HuH-7.5 (cell line): ENCODE measurements at places on chromosomes 3 and 15.

- DNase-seq, result no peak
These were observed 42.6 kb downstream of the ARIH1 start for GRCh38 chr15:72516777-72517176.

DNA sequence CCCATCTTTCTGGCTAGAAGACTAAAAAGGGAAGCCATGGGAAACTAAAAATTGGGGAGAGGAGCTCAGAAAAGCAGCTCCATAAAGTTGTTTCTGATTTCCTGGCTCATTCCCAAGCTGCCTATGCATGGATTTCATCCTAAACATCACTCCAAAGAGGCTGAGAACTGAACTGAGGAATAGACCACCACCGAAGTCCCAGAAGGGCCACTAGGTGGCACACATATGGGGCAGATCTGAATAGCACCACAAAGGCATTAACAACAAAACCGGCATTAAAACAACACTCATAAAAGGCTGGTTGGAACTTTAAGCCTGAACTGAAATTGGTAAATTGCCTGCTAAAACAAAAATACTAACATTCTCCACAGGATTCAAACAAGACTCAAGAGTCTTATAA, 106.3 kb downstream of the PLD1 start:
- peak; percentile 12 for DNase-seq

DNA sequence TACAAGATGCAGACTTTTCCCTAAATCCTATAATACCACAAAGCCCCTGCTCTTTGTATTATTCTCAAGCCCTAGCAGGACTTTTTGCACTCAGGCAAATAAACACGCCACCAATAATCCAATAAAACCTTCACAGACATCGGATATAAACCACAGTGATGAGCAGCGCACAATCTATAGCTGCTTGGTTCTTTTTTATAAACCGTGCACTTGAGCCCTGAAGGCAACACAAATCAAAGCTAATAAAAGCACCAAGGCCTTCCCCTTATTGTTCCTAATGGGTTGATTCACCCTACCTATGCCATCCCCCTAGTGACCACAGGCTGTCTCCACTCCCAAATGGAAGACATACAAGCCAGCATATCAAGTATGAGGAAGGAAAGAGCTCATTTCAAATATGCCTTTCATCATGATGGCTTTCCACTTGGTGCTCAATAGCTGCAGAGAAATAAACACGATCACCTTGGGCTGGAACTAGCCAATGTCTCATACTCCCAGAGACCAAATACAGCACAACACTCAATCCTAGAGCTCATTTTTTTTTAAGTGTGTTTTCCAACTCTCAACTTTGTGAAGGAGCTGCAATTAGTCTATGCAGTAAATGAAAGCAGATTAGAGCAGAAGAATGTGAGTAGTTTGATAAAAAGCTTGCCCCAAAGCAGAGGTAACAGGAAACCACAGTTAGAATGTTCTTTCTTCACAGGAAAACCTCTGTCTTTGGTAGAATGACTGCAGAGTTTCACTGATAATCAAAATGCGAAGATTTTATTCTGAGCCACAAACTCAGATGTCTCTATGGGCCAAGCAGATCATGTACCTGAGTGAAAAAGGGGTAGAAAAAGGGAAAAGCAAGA, 573.9 kb downstream of the AGBL1 start:
- DNase-seq, result no peak

DNA sequence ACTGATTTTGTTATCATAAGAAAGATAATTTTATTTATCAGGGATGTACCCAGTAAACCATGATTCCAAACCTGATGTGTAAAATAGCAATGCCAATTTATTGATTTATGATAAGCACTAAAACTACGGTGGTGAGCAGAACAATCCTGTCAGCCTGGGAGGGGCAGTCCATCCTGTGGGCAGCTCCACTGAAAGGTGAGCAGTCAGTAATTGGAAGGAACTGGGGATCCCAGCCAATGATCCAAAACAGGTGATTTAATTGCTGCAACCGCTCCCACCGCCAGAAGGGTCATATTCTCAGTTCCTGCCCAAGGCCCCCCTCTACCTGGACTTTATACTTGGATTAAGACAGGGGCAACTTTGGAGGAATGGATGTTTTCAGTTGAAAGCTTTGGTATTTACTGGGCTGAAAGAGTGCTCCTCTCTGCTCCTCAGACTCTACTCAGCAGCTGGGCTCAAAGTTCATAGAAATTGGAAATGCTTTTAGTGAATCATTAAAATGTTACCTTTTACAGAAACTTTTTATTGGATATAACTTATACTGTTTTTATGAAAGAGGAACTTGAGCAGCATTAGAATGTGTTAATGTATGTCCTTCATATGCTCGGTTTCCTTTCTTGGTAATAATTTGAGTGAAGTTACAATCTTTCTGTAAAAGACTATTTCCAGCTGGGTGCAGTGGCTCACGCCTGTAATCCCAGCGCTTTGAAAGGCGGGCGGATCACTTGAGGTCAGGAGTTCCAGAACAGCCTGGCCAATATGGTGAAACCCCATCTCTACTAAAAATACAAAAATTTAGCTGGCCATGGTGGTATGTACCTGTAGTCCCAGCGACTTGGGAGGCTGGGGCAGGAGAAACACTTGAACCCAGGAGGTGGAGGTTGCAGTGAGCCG, 198.6 kb upstream of the IL12A start:
- DNase-seq, result no peak

GRCh38 chr3:183018421-183019192, 38.3 kb upstream of the DCUN1D1 start:
- DNase-seq, result no peak

GRCh38 chr15:89334510-89335297, at the start of gene POLG:
TSS of gene POLG (minus strand) at chr15:89334824. CDS start at chr15:89333754, 1,070 bp downstream.
- peak; percentile 99 for DNase-seq

GRCh38 chr3:123335007-123335670, 113.8 kb downstream of the ADCY5 start:
- DNase-seq, result no peak

DNA sequence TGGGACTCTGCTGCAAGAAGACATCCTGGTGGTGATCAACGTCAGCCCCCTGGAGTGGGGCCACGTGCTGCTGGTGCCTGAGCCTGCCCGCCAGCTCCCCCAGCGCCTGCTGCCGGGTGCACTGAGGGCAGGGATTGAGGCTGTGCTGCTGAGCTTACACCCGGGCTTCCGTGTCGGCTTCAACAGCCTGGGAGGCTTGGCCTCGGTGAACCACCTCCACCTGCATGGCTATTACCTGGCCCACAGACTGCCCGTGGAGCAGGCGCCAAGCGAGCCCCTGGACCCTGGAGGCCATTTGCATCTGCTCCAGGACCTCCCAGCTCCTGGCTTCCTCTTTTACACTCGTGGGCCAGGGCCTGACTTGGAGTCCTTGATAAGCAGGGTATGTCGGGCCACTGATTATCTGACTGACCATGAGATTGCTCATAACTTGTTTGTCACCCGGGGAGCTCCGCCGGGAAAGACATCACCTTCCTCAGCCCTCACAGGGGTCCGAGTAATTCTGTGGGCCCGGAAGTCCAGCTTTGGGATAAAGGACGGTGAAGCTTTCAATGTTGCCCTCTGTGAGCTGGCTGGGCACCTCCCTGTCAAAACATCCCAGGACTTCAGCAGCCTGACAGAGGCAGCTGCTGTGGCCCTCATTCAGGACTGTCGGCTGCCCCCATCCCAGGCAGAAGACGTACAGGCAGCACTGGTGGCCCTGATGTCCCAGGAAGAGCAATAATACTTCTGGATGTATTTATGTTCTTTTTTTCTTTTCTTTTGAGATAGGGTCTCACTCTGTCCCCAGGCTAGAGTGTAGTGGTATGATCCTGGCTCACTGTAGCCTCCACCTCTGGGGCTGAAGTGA, 7.6 kb downstream of the GDPGP1 start:
- no peak for DNase-seq

- no peak for DNase-seq
These were observed 64.7 kb downstream of the ATP2B2 start for GRCh38 chr3:10440684-10441083.

GRCh38 chr3:95123104-95123503, 1060.2 kb downstream of the NSUN3 start:
- no peak for DNase-seq

DNA sequence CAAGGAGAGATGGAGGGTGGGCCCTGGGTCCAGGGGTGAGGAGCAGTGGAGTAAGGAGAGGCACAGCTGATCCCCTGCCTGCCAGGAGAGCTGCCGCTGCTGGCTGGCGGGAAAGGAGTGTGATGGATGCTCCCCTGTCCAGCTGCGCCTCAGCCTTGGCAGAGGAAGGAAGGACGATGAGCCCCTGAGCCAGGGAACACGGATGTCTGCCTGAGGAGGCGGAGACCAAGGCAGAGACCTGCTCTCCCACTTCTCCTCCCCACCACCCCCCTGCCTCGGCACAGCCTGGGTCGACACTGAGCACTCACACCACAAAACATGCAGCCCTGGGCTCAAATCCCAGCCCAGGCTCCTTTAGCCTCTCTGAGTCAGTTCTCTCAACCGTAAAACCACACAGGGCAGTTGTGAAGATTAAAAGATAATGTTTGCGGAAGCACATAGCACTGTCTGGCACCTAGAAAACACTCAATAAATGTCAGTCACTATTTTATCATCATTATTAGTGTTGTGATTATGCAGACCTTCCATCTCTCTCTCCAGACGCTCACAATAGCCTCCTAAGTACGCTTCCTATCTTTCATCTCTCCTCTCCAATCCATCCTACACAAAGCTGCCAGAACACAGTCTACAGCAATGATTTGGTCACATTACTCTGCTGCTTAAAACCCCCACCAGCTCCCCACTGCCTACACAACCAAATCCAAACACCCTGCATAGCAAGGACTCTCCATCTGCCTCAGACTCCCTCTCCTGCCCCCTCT, 52.2 kb downstream of the SEMA5B start:
- no peak for DNase-seq

GRCh38 chr3:535566-536416, 339.2 kb downstream of the CHL1 start:
- no peak for DNase-seq

DNA sequence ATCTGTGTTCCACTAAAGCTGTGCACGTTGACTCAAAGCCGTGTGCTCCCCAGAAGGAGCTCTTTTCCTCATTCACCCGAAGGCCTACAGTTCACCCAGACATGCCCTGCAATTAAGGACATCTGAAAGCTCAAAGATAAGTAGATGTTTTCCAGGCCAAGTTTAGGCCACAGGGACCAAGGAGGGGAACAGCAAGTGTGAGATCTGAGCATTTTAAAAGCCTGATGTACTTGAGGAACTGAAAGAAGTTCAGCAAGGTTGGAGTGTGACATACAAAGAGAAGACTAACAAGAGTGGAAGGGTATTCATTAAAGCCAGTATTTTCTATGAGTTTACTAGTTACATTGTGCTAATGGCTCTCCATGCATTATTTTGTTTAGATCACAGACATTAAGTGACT, 68.0 kb downstream of the CASR start:
- no peak for DNase-seq

- DNase-seq, result no peak
These were observed 618.1 kb downstream of the PYDC2 start for GRCh38 chr3:192079098-192079497.

- no peak for DNase-seq
These were observed 755.1 kb downstream of the ROBO2 start for GRCh38 chr3:77795013-77795412.

GRCh38 chr3:113838631-113839209, at the start of gene GRAMD1C:
TSS of gene GRAMD1C (plus strand) at chr3:113838788. CDS start at chr3:113838910, 122 bp downstream.
- peak; percentile 78 for DNase-seq

DNA sequence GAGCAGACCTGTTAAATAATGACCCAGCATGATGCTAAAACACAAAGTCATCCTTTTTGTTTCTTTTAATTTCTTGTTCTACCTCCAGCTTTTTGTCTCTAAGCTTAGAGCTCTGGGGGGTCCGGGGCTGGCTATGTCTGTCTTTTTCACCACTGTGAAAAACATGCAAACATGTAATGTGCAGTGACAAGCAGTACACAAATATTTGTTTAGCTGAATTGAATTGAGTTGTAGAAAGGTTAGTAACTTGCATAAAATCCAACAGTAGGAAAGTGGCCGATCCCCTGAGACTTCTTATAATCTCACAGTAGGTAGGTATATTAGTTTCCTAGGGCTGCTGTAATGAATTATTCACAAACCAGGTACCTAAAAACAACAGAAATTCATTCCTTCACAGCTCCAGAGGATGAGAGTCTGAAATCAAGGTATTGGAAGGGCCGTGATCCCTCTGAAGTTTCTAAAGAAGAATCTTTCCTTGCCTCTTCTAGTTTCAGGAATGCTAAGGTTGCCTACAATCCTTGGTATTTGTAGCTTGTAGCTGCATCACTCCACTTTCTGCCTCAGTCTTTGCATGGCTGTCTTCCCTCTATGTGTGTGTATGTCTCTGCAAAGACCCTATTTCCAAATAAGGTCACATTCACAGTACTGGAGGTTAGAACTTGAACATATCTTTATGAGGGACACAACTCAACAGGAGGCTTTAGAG, 32.7 kb downstream of the ARL14 start:
- DNase-seq, result no peak

- DNase-seq, result no peak
These were observed 160.2 kb downstream of the SPATA16 start for GRCh38 chr3:172980849-172981248.

DNA sequence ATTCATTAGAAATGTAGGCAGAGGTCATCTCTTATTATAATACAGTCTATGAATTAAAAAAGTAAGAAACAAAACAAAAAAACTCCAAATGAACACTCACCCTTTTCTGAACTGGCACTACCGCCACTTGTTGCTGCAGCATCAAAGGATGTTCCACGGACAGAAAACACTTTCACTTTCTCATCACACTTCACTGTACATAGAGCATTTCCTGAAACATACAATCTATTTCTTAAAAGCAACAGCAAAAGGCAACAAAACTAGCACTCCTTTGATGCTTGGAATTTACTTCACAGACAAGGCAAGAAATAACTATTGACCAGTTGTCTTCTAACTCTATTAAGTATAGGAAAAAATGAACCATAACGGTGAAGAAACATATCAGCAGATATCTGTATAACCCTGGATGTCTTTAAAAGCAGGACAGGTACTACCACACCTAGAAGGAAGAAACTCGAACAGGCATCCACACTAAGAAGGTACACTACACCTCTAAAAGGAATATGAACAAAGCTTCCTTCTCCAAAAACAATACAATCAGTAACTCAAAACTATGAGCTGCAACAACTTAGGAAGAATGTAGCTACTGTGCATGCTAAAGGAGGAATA, 24.9 kb downstream of the ETFA start:
- no peak for DNase-seq

- DNase-seq, result no peak
These were observed 185.2 kb upstream of the CADPS start for GRCh38 chr3:63060412-63060811.

- DNase-seq, result no peak
These were observed 55.8 kb downstream of the SHOX2 start for GRCh38 chr3:158050461-158050860.

GRCh38 chr15:78276064-78276943, 11.9 kb downstream of the DNAJA4 start:
- DNase-seq, result no peak

GRCh38 chr15:40032125-40032839, 6.7 kb downstream of the SRP14 start:
- no peak for DNase-seq

GRCh38 chr3:143658861-143659260, 189.4 kb downstream of the SLC9A9 start:
- no peak for DNase-seq
